ENCODE measurements at places on chromosomes 13 and 19.

DNA sequence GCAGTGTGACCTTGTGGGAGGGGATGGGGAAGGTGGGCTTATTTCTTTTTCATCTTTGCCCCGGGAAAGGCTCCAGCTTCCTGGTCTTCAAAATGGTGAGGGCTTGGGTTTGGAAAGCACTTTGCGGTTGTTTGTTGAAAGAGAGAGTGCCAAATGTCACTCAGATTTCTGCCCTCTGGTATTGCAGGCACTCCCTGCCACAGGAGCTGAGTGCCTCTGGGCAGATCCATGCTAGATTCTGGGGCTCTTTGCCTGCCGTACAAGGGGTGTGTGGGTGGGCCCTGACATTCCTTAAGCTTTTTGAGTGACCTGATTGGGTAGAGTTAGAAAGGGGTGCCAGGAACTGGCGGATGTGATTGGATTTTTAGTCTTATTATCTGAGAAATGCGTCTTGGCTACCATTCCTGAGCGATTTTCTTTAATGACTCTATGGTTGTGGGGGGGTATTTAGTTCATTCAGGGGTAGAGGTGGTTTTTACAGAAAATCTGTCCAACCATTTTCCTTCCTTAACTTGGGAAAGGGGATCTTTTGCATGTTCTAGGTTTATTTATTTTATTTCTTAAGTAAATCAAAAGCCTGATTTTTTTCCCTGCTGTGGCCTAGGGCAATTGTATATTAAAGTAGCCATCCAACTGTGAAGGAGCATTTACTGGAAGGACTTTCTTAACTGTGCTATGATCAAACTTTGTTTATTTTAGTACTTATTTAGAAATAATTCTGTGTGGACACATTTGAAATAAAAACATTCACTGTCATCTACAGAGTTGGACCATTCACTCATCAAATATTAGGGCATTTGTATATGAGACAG lies 3.2 kb downstream of the ARHGAP35 start:
- no peak for DNase-seq

DNA sequence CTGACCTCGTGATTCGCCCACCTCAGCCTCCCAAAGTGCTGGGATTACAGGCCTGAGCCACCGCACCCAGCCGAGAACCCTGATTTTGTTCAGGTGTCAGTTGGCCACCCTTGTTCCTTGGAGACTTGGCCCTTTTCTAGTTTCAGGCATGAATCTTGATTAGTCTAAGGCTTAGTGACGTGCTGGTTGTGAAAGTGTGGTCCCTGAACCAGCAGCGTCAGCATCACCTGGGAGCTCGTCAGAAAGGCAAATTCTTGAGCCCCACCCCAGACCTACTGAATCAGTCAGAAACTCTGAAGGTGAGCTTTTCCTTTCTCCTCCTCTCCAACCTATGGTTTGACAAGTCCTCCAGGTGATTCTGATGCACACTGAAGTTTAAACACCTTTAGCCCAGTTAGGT lies 35.2 kb downstream of the CACNG6 start:
- no peak for DNase-seq

DNA sequence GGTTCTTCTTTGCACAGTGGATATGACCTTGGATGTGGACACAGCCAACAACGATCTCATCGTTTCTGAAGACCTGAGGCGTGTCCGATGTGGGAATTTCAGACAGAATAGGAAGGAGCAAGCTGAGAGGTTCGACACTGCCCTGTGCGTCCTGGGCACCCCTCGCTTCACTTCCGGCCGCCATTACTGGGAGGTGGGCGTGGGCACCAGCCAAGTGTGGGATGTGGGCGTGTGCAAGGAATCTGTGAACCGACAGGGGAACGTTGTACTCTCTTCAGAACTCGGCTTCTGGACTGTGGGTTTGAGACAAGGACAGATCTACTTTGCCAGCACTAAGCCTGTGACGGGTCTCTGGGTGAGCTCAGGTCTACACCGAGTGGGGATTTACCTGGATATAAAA lies 9.4 kb downstream of the RFPL4AL1 start:
- DNase-seq, result no peak

- DNase-seq, result no peak
Measured at GRCh38 chr13:71838842-71839241, 28.2 kb downstream of the DACH1 start.

DNA sequence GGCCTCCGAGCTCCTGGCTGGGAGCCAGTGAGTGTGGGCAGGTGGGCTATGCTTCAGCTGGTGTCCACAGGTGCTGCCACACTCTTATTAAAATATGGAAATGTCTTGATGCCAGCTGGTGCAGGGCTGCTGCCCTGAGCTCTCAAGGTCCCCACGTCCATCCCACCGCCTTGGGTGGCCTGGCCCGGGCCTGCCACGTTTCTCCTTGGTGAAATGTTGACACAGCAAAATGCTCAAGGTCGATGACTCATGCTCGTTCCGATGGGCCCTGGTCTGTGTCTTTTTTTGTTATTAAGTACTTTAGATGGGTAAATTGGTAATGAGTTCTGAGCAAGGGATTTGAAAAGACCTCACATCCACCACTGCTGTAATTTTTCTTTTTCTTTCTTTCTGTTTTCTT lies 524.7 kb downstream of the MYO16 start:
- no peak for DNase-seq

DNA sequence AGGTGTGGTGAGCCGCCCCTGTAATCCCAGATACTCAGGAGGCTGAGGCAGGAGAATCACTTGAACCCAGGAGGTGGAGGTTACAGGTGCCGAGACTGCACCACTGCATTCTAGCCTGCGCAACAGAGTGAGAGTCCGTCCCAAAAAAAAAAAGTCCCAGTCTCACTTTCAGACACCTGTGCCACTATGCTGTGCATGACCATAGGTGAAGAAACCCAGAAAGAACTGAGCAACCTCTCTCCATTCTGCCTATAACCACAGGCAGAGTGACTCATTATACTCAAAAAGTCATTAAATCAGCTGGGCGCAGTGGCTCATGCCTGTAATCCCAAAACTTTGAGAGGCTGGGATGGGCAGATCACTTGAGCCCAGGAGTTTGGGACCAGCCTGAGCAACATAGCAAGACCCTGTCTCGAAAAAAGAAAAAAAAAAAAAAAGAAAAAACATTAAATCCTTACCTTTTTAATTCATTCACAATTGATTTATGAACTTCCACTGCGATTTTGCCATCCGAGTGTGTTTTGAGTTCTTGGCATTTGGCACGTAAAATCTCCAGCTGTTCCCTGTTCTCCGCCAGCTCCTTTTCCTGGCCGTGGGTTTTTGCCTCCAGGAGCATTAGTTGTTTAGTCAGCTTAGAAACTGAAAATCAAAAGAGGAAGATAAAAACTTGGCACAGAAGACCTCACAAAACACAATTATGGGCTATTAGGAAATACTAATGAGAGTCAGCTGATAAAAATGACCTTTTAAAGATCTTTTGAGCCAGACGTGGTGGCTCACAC lies 45.5 kb upstream of the SLC7A9 start:
- DNase-seq, result no peak

DNA sequence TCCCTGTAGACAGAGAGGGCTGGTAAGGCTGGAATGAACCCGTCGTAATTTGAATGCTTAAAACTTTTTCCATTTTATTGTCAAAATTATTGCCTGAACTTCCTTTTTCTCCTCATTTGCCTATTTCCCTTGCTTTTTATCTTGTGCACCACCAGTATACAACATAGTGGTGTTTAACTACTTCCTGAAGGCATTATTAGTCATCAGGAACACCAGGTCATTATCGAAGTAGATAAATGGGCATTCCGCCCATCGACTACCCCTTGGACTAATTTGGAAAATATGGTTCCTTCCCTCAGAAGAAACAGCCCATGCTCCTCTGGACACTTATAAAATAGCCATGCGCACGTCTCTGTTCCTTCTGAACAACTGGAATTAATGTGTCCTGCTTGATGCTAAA lies 232.1 kb downstream of the TM9SF2 start:
- no peak for DNase-seq

DNA sequence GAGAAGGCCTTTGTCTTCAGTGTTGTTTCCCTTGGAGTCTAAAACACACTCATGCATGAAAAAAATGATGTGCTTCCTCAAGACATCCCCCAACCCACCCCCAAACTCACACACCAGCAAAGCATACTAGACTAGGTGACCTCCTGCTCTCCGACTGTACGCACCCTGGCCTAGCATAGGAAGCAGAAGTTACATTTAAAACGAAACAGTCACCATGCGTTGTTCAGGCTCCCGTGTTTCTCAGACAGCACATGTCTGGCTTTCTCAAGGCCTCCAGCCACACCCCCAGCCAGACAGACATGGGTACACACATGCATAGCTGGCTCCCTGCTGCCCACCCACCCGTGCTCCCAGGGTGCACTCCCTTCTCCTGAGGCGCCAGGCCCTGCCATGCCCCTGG lies 28.7 kb upstream of the C1QTNF9 start:
- peak; percentile 80 for DNase-seq

GRCh38 chr19:13483215-13483614 lies 23.1 kb downstream of the CACNA1A start:
- no peak for DNase-seq

GRCh38 chr13:113098162-113098732 lies 7.3 kb upstream of the F7 start:
- DNase-seq, result no peak

GRCh38 chr19:44757735-44758505 lies 9.4 kb downstream of the BCL3 start:
- no peak for DNase-seq

DNA sequence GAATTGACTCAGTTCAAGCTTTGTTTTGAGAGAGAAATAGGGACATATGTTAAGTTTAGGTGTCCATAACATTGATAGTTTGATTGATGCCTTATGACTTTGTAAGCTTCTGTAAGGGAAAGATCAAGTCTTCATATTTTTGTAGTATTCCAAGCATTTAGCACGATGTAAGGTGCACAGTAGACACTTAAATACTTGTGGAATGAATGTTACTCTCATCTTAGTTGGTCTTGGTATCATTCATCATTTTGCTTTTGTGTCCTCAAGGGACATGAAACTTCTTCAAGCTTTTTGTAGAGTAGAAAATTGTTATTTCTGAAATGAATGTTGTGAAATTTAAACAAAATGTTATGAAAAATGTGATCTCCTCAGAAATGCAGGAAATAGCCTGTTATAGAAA lies 10.1 kb downstream of the TDRD3 start:
- no peak for DNase-seq

DNA sequence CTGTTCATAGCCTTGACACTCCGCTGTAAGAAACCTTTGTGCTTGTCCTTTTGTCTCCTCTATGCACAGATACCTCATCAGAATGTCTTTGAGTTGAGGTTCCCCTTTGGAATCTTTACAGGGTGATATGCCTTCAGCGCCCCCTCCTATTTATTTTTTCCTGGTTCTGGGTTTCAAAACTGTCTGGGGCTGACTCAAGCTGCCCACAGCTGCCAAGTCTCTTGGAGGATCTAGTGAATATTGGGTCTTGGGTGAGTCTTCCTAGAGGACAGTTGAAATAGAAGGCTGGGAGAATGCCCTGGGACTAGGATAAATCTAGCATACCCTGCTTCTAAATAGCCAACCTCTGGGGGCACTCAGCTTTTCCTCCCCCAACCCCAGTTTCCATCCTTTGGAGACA lies 930 bp downstream of the ZNF136 start:
- DNase-seq, result peak; percentile 24

DNA sequence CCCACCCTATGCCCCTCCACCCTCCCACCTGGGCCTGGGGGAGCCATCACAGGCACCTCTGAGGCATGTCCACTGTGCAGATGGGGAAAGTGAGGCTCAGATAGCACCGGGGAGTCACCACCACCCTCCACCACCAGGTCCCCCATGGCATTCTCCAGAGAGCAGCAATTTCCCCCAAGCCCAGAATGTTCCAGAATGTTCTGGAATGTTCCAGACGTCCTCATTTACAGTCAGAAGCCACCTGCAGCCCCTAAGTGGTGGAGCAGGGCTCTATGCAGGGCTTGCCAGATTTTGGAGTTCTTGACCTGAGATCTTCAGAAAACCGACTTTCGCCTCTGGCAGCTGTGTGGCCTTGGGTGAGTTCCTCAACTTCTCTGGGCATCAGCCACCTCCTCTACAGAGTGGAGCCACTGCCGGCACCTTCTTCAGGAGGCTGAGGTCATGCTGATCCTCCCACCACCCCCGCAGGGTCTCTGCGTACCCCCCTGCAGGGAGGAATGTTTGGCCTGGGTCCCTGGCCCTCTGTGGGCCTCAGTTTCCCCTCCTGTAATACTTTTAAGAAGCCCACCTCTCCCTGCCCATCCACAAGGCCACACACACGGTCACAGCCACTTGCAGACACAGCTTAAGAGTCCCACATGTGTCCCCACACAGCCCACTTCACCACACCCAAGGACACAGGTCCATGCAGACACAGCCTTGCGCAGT lies 6.2 kb downstream of the FUT5 start:
- DNase-seq, result no peak

- no peak for DNase-seq
Measured at GRCh38 chr19:35491836-35492360, 1.6 kb upstream of the KRTDAP start.

DNA sequence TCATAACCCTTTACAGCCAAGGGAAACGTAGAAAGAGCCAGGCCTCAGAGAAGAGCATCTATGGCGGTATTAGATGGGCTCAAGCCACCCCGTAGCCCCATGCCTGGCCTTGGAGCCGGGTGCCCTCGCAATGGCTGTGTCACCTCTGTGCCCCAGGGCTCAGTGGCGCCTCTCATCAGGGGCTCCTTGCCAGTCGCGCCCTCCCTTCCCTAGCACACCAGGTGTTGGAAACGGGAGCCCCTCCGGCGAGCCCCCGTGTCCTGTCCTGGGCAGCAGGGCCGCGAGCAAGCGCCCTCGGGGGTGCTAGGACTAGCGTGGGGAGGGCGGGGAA lies 453 bp downstream of the ZNF256 start:
- no peak for DNase-seq

DNA sequence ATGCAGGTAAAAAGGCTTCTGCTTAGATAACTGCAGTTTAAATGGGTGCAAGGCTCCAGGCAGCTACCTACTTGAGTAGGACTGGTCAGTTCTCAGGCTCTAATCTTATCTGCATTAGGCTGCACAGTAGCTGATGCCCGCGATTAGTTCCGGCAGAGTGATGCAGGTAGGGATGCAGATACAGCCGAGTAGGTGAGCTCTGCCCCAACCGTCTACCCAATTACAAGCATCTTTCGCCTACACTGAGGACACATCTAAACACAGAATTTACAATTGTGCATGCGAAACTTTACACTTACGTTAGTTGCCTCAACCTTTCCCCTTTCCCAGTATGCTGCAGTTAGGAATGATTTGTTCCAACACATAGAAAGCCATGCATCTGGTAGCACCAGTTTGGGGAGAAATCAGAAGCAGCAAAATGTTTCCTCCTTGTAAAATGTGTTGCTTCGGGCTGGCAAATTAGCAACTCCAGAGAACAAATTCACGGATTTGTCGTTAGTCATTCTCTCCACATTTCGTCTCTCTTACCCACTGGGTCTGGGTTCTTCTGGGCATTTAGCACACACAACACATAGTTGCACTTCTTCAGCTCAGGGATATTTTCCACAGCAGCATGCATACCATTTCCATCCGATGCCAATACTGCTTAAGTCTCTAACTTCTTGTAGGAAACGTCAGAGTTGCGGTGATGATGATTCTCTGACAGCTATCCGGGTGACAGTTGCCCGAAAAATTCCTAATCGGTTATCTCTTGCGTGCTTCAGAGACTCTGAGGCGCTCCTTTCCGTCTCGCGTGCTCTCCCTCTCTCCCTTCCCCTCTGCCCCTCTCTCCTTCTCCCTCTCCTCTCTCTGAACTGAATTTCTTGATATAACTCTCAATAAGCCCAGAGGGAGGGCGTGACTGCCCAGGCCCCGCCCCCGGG lies at the start of gene PCDH9:
TSS of gene PCDH9 (minus strand) at position 856 of the 923 bp plus-strand sequence. CDS start 1,896 bp downstream, outside the sequence.
- no peak for DNase-seq

Data from CD14-positive monocyte (primary cell).